Fibroblast of skin of left biceps (primary cell): ENCODE measurements at places on chromosomes 3 and 15.

DNA sequence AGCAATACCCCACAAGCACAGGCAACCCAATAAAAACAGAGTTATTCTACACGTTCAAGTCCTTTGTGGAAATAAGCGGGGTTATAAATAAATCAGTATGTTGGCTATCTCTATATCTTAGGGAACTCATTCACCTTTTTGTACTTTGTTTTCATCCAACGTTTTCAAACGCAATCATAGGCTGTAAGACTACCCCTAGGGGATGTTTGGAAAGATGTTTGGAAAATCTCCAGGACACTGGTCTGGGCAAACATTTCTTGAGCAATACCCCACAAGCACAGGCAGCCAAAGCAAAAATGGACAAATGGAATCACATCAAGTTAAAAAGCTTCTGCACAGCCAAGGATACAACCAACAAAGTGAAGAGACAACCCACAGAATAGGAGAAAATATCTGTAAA lies 70.1 kb downstream of the CLDN11 start:
- DNase-seq: no peak

GRCh38 chr15:31446546-31446945 lies 119.9 kb downstream of the KLF13 start:
- DNase-seq: no peak

GRCh38 chr3:48429960-48430707 lies at the start of gene PLXNB1:
Gene PLXNB1 (minus strand): TSS chr3:48430086. CDS start chr3:48424611, 5,475 bp downstream.
- no peak for DNase-seq

GRCh38 chr15:62582580-62582979 lies 417.5 kb upstream of the C2CD4B start:
- DNase-seq: no peak

DNA sequence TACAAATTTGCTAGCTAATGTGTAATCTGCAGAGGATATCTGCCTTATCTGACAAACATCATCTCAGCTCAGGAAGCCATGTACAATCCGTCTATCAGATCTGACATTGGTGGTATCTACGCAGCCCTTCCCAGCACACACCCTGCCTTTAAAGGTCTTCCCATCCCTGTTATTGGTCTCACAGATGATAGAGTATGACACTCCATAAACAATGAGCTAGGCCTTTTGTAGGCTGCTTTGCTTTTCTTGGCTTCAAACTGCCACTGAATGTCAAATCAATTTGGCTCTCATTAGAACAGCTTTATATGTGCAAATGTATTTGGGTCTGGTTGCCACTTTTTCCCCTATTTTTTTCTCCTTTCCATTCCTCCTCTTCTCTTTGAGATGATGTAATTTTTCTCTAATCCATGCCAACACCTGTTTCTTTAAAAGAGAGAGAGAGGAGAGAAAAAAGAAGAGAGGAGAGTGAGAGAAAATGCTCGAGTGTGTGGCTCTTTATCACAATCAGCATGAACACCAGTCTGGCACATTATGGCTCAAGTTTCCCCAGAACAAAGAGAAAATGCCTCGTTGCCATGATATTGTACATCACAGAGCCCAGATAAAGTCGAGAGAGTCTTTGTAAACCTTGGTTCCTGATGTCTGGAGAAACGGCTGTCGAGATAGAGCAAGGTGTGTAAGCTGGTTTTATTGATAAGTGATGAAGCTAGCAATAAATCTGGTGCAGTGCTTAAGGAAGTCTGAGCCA lies 80.8 kb upstream of the DPH6 start:
- DNase-seq: peak; percentile 23

- DNase-seq: no peak
Observed at GRCh38 chr3:97914388-97914787, 57.8 kb downstream of the RIOX2 start.

DNA sequence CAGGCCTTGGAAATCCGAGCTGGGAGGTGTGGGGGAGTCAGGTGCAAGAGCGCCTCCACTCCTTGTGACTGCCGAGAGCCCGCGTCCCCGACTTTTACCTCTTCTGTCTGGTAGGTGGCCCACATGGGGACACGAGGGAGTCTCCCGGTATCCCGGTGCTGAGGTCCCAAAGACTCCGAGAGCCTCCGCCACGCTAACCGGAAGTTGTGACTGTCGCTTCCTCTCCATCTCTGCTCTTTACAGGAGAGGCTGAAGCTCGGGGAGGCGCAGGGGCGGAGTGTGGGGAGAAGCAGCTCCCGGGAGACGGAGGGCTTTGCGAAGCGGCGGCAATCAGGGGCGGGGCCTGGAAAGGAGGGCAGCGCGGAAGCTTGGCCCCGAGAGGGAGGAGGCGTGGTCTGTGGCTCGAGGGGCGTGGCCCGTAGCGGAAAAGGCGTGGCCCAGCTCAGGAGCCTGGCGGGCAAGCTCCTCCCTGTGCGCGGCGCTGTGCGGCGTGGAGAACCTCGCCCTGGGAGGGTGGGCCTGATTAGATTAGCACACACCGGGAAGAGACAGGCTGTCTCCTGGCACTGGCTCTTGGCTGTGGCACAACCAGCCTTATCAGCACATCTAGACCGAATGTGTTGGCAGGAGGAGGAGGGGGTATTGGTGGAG lies 143.9 kb downstream of the GABRB3 start:
- peak; percentile 24 for DNase-seq

- DNase-seq: no peak
Observed at GRCh38 chr15:28889346-28889745, 3.6 kb downstream of the APBA2 start.

- peak; percentile 88 for DNase-seq
Observed at GRCh38 chr3:102006812-102007485, 157.6 kb downstream of the NFKBIZ start.

DNA sequence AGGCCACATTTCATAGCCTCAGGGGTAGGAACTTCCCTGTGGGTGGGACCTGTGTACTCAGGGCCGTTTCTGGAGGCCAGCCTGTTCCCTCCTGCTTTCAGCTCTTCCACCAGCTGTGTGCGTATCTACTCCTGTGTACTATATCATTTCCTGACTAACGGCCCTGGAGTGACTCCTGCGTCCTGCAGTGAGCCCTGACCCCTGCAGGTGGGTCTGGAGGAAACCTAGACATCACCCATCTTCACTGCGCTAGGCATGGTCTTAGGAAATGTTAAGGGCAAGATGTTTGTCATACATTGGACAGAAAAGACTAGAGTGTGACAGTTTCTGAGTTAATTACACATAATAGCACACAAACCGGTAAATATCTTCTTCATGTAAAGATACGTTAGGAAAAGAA lies 297.3 kb downstream of the GABRB3 start:
- DNase-seq: no peak

- no peak for DNase-seq
Observed at GRCh38 chr3:14803101-14803980, 15.4 kb upstream of the FGD5 start.

GRCh38 chr3:188219147-188219546 lies 65.2 kb downstream of the LPP start:
- no peak for DNase-seq

- no peak for DNase-seq
Observed at GRCh38 chr3:113222451-113223086, 11.2 kb downstream of the BOC start.

DNA sequence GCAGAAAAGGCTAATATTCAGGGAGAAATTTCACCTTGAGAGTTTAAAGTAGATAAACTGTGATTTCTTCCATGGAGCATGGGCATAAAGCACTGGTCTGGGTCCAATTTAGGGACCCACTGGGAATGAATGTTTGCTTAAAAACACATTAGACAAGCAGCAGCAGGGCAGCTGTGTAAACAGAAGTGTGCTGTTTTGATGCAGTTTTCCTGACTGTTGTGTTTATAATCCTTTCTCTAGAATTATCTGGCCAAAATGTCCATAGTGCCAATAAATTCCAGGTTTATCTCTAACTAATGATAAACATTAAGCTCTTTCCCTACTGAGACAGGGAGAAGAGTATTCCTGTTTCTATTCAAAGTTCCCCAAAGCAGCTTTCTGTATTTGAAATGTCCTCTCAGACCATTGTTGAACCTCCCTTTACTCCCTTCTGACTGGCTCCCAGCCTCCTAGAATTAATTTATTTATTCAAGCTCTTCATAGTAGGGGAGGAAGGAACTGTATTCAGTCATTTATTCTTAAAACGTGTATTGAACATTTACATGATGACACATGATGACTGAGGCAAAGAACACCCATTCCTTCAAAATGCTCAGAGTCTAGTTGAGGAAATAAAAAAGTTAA lies 7.0 kb upstream of the TM4SF18 start:
- DNase-seq: no peak

DNA sequence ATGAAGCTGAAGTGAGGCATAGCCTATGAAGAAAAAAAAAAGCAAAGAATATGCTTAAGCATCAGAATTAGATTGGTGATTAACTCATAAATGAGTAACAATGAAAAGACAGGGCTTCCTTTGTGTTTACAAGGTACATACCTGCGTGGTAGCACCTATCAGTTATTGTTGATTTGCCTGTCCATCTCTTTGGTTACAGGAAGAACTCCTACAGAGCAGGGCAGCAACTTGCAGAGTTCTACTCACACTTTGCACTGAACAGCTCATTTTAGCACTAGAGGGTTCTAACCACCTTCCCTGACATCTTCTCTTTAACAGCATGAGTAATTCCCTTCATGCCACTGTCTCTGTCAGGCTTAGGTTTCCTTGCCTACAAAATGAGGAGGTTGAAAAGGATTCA lies 166.0 kb downstream of the DPH6 start:
- no peak for DNase-seq

DNA sequence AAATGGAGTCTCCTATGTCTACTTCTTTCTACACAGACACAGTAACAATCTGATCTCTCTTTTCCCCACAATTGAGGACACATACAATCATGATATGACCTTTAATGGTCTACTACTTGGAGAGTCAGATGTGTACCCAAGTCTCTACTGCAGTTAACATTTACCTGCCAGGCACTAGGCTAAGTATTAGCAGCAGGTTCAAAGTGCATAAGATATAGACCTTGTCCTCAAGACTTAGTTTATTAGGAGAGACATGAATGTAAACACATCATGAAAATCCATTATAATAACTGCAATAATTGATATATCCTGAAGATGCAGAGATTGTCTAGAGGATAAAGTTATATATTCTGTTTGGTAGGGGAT lies 3.1 kb downstream of the SLC35A5 start:
- DNase-seq: no peak

DNA sequence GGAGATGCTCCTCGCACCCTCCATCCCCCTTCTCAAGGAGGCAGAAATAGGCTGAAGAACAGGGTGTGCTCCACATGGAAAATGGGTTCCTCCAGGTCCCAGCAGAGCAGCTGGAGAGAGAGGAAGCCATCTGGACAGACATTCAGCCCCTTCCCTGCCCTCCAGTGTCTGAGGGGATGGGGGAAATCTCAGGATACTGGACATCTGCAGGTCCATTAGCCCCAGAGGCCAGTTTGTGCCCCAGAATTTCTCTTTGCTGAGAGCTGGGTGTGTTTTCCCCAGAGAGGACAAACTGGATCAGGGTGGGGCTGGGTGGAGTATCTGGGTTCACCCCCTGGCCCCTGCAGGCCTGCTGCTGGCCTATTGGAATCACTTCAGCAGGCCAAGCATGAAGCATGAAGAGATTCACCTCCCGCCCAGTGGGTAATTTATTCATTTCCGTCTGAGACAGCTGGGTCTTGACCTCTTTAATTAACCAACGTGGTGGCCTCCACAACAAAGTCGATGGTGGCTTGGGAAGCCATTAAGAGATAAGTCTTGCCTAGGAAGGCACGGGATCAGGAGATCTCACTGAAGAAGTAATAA lies 4.6 kb downstream of the FAM3D start:
- DNase-seq: no peak

DNA sequence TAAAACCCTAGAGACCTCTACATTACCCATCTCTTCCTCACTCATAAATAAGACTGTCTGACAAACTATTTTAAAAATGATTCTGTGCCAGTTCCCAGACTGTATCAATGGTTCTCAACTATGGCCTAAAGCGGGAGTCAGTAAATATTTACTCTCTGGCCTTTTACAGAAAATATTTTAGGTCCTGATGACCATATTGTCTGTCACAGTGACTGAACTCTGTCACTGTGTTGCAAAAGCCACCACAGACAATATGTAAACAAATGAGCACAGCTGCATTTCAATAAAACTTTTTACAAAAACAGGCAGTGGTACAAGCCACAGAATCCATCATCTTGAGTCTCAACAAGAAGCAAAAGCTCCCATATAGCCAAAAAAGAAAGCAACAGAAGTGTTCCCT lies 45.4 kb downstream of the PLOD2 start:
- no peak for DNase-seq

- DNase-seq: no peak
Observed at GRCh38 chr15:77371850-77372563, 47.9 kb downstream of the PEAK1 start.

GRCh38 chr15:39075756-39076341 lies 505.0 kb upstream of the THBS1 start:
- DNase-seq: no peak

GRCh38 chr3:177262396-177262795 lies 65.1 kb upstream of the TBL1XR1 start:
- no peak for DNase-seq

- no peak for DNase-seq
Observed at GRCh38 chr3:98259707-98260106, 4.3 kb upstream of the OR5H6 start.

DNA sequence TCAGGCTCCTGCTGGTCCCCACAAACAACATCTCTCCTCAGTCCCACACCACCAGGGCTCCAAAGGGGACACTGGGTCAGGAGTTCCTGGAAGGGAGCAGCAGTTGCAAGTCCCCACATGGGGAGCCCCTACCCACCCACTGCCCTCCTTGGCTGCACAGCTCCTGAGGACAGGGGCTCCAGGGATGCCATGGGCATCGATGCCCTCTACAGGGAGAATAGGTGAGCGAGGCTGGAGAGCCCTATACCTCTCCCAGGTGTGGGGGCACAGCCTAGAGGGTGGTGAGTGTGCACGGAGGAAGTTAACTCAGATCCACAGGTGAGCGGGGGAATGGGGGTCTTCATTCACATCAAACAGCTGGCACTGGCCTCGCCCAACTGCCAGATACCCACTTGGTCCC lies 141.2 kb upstream of the LINGO1 start:
- DNase-seq: no peak

DNA sequence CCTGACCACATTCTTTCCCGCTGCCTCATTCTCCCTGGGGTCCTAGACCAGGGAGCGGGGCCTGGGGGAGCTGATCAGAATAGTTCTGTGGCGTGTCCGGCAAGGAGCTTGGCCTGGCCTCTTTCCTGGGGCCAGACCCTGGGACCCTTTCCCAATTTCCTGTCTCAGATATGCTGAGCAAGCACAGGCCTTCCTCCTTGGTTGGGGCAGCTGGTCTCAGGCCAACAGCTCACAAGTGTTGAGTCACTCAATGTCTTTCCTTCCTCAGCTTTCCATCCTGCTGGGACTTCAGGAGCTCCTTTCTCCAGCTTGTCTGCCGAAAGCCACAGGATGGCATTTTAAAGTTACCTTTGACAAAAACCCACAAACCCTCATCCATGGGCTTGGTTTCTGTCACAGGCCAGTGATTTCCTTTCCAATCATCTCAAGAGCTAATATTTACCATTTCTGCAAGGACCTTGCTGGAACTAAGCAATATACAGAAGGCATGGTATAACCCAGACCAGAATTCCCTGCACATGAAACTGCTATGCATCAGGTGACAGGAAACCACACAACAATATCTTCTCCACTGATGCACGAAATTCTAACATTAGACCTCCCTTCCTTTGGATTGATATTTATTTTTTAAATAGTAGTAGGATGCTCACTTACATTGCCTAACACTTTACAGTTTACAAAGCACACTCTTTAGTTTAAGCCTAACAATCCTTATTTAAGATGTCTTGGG lies 19.5 kb upstream of the TIMP4 start:
- no peak for DNase-seq
